Stimulated activated CD8-positive, alpha-beta memory T cell treated with anti-CD3 and anti-CD28 coated beads, Interleukin-12 subunit alpha, Interleukin-12 subunit beta, amount 100 ng/mL, for 4 hours (primary cell): ENCODE measurements at places on chromosomes 12 and 14.

DNA sequence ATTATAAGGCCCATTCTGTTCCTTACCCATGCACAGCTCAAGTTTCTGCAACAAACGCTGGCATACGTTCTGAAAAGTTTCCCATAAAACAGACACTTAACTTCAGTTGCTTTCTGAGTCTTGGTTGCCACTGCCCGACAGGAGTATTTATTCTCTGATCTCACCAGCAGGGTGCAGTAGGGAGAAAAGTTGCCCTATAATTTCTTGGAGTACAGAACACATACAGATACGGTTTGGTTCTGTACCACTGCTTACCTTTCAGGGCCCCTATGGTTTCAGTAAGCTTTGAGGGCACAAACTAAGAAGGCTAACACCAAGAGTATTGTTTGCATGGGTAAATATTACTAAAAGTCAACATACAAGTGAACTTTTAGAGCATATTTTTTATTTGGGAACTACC, 77.9 kb downstream of the SPATA7 start:
- no peak for DNase-seq

DNA sequence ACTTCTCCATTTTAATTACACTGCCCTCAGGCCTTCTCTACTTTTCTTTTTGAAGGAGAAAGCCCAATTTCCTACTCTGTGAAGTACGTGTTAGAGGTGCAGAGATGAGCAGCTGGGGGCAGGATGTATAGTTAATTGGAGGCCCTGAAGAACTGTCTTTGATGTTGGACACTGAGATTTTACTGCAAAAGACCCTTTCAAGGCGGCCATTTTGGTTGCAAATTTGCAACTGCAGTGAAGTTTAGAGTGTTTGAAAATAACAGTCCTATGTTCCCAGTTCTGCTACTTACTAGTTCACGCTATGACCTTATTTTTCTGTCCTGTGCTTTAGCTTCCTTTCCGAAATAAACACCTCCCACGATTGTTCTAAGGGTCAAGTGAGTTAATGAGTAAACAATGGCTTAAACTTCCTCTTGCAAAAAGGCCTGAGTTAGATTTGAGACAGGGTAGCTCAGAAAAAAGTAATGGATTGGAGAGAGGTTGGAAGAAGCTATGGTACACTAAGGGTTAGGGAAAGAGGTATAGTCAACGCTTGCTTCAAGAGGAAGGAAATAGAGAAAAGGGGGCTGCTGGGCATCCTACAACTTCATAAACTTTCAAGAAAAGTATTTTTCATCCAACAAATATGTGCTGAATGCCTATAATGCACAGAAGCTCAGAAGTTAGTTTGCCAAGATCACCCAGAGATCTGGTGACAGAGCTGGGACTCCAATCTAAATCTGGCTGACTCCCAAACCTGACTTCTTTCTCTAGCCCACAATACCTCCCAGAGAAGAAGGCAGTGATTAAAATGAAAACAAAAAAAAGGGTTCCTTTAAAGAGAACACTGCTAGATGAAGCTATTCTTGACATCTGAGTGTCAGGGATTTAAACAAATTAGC, 26.4 kb upstream of the DICER1 start:
- DNase-seq: no peak

- no peak for DNase-seq
Measured at GRCh38 chr12:89470741-89471509, 53.7 kb downstream of the GALNT4 start.

GRCh38 chr14:24238527-24239037, 3.8 kb downstream of the TINF2 start:
- DNase-seq: no peak

GRCh38 chr12:120235369-120236323, 29.9 kb downstream of the PXN start:
- DNase-seq: no peak

- DNase-seq: no peak
Measured at GRCh38 chr12:106113446-106113823, 25.3 kb downstream of the NUAK1 start.
